ENCODE measurements at places on chromosomes 7 and 10.

DNA sequence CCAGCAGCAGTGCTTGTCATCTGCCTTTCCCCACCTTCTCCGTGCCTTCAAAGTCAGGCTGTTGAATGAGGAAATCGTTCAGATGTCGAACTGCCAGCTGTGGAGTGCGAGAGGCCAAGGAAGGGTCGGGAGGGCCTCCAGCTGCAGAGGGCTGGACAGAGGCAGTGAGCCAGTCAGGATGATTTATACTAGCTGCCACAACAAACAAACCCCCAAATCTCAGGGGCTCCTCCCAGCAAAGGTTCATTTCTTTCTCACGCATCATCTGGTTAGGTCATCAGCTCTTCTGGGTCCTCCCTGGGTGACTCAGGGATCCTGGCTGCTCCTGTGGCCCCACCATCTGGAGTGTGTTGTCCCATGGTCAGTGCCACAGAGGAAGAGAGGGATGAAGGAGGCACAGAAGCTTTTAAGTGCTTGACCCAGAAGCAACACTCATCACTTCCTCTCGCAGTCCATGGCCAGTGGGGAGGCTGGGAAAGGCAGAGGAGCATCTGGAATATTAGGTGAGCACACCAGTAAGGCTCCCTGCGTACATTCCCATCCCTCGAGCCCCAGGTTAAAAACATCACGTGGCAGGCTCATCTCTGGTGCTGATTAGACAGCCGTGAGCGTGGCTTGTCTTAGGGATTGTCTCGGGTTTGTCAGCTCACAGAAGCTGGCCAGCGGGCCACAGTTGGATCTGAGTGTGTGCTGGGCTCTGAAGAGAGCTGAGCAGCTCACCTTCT lies 140.7 kb downstream of the RGS10 start:
- DNase-seq, result no peak

- no peak for DNase-seq
These were observed 171.2 kb downstream of the ZNF365 start for GRCh38 chr10:62545160-62546066.

DNA sequence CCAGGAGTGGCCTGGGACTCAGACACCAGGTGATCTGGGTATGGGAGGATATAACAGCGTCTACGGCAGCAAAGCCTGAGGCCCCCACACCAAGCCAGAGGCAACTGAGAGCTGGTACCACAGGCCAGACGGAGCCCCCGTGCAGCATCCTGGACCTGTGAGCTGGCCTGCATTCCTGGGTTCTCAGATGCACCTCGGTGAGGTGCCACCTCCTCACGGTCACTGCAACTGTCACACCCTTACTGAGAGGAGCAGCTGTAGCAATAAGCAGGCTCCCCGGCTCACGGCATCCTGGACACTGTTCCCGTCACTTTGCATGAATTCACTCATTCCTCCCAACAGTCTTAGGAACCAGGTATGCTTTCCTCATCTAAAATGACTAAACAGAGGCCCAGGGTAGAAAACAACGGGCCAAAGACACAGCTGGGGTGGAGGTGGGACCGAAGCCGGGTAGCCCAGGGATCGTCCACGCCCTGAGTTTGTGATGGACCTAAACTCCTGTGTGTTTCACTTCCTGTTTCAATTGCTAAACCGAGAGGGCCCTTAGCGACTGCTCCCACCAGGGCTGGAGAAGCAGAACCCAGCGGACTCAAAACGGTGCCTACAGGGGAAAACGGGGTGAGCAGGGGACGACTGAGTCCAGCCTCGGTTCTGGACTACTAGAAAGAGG lies 98.7 kb downstream of the CTBP2 start:
- DNase-seq, result no peak

- no peak for DNase-seq
These were observed 782.0 kb downstream of the SUGCT start for GRCh38 chr7:40916813-40917212.

- no peak for DNase-seq
These were observed 148.6 kb downstream of the NEBL start for GRCh38 chr10:20748551-20748950.

DNA sequence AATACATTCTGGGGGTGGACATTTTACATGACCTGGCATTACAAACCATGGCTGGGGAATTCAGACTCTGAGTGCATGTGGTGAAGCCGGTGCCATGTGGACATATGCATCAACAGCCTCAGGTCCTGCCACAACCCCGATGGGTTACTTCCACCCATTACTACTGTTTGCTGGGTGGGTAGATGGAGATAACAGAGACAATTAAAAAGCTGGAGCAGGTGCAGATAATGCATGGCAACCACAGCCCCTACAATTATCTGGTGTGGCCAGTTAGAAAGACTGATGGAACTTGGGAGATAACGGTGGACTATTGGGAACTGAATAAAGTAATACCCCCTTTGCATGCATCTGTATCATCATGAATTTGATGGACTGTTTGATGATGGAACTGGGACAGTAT lies 21.6 kb upstream of the ADAMTS14 start:
- no peak for DNase-seq

GRCh38 chr7:17325364-17325763 lies 26.9 kb downstream of the AHR start:
- DNase-seq, result no peak

GRCh38 chr7:142308326-142308725 lies 50.5 kb upstream of the PRSS58 start:
- no peak for DNase-seq
